ENCODE measurements at places on chromosomes 5 and 9.

DNA sequence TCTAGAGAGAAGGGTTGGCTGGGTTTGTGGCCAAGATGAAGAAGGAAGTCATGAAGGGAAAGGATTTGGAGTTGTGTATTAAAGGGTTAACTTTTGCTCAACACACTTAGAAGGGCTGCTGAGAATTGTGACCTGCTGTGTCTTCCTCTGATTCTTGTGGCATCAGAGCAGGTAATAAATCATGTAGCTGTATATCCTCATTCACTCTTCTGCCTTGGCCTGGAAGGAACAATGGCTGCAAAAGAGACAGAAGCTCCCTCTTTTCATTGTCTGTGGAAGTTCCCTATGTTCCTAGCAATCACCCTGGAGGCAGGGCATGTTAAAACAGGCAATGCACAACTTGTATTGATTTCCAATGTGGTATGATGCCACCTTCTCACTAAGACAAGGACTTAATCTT lies 159.1 kb downstream of the LRRC70 start:
- DNase-seq: no peak

DNA sequence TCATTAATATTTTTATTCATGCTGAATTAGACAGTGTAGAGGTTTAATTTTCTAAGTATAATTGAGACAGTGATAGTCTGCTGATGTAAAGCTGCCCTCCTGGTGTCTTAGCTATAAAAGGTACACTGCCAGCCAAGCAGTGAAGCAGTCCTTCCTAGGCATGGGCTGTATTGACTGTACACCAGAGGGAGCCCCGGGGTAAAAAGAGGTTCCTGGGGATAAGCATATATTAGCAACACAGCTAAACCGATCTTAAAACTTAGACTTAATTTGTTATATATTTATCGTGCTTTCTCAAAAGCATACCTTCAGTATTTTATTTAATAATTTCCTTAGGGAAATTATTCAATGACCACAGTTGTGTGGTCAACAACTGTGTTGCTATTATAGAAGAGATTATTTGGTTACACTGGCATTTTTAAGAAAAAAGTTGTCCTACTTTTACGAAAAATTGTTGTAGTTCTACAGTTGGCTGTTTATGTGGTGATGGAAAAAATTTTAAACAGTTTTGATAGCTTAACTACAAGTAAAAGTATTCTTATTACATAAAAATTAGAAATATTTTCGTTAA lies 68.8 kb downstream of the ELL2 start:
- DNase-seq: no peak

GRCh38 chr9:6655036-6655435 lies 9.5 kb upstream of the GLDC start:
- no peak for DNase-seq

GRCh38 chr9:70340572-70340971 lies 73.9 kb downstream of the KLF9 start:
- no peak for DNase-seq

- DNase-seq: no peak
Measured at GRCh38 chr5:123035918-123036390, 571 bp downstream of the PPIC start.

All from CD4-positive, alpha-beta T cell (primary cell).